ENCODE measurements at places on chromosomes 5 and 9. TPM values are rescaled to one million over a fixed set of nuclear protein-coding genes. Genes with fewer than 3 reads are reported as not detected.

The ELAVL2 gene
- total RNA-seq = 0.42 TPM

The ANKRD18A gene
- total RNA-seq = 0.06 TPM

The PHF19 gene
- total RNA-seq = 40.1 TPM

The SELENOP gene
- 580 TPM for total RNA-seq

The IL12B gene
- not detected for total RNA-seq

The FOCAD gene
- total RNA-seq = 26.7 TPM

The GDA gene
- total RNA-seq = not detected

The C5orf63 gene
- total RNA-seq = 4.2 TPM

The PCDHB9 gene
- total RNA-seq = 3.8 TPM

The SHOC1 gene
- 0.15 TPM for total RNA-seq

The TAF11L12 gene
- not detected for total RNA-seq

The RANBP3L gene
- total RNA-seq = 4.5 TPM

The NFIB gene
- 160 TPM for total RNA-seq

The KCNV2 gene
- total RNA-seq = not detected

The PCDHB11 gene
- 8.1 TPM for total RNA-seq

The SLC1A1 gene
- 3.0 TPM for total RNA-seq

The ZBTB5 gene
- 10.7 TPM for total RNA-seq

The UBLCP1 gene
- total RNA-seq = 20.0 TPM

The ADAMTS12 gene
- total RNA-seq = 7.3 TPM

The MEF2C gene
- total RNA-seq = 137 TPM

The TMEM252 gene
- not detected for total RNA-seq

The NMUR2 gene
- total RNA-seq = not detected

The CDH10 gene
- not detected for total RNA-seq

The LCP2 gene
- 58.8 TPM for total RNA-seq

The EQTN gene
- total RNA-seq = 0.58 TPM

The PCDHA2 gene
- total RNA-seq = 0.13 TPM

The SEMA5A gene
- 21.8 TPM for total RNA-seq

The ARL10 gene
- total RNA-seq = 32.4 TPM

All from aorta (tissue), 5 donors.